ENCODE measurements at places on chromosomes 6 and 20. TPM values are rescaled to one million over a fixed set of nuclear protein-coding genes. Genes with fewer than 3 reads are reported as not detected.

DNA sequence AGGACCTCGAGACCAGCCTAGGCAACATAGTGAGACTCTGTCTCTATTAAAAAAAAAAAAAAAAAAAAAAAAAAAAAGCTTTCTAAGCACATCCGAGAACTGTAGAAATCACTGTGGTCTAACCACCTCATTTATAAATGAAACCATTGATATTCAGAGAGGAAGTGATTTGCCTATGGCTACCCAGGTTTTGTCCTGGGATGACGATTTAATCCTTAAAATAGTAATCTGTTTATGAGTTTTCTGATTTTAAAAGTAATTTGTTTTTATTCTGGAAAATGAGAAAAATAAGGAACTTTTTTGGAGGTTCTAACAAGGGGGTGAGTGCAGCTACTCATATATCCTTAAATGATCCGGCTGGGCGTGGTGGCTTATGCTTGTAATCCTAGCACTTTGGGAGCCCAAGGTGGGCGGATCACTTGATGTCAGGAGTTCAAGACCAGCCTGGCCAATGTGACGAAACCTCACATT lies 6.5 kb upstream of the BTN3A2 start:
- DNase-seq, result no peak

DNA sequence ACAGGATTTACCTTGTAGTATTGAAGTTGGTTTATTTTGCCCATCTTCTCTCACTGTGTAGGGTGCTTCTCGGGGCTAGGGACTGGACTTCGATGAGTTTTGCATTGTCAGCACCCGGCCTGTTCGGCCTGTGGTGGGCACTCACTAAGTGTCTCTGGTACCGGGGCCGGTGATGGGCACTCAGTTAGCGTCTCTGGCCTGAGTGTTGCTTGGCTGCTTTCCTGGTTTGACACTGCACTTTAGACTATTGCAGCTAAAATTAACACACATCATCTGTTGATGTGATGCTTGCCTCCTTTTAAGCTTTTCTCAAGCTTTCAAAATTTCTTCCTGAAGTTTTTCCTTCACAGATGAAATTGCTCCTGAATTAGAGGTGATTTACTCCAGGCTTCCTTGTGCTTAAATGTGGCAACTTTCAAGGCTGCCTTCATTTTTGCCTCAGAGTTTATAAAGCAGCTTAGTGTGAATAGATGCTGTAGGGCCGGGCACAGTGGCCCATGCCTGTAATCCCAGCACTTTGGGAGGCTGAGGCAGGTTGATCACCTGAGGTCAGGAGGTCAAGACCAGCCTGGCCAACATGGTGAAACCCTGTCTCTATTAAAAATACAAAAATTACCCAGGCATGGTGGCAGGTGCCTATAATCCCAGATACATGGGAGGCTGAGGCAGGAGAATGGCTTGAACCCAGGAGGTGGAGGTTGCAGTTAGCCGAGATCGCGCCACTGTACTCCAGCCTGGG lies 41.7 kb upstream of the TULP4 start:
- no peak for DNase-seq

DNA sequence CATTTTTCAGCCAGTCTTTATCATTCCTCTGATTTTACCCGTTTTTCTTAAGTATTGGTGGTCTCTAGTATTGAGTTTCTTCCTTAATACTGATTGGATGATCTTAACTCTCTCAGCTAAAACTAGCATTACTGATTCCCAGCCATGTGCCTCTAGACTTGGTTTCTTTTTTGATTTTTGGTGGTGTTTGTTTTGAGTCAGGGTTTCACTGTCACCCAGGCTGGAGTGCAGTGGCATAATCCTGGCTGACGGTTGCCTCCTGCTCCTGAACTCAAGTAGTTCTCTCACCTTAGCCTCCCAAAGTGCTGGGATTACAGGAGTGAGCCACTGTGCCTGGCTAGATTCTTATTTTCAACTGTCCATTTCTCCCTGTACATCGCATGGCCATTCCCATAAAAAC lies 24.9 kb downstream of the DPPA5 start:
- no peak for DNase-seq

GRCh38 chr6:118586746-118587485 lies 38.8 kb downstream of the PLN start:
- no peak for DNase-seq

DNA sequence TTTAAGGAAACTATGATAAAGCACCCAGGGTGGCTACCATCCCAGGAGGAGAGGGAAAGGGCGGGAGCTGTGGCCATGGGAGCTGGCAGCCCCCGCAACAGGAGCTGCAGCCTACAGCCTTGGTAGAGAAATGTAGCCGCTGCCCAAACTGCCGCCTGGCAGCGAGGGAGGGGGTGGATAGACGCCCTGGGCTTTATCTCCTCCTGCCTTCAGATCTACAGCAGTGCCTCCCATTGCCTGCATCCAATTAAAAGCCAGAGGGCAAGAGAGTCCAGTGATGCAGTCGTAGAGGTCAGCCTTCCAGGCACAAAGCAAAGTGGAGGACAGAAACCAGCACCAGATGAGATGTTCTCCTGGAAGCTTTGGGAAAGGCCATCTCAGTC lies 35.0 kb upstream of the ZFAND3 start:
- DNase-seq, result no peak

GRCh38 chr6:144778773-144779492 lies 493.8 kb downstream of the UTRN start:
- DNase-seq, result no peak

DNA sequence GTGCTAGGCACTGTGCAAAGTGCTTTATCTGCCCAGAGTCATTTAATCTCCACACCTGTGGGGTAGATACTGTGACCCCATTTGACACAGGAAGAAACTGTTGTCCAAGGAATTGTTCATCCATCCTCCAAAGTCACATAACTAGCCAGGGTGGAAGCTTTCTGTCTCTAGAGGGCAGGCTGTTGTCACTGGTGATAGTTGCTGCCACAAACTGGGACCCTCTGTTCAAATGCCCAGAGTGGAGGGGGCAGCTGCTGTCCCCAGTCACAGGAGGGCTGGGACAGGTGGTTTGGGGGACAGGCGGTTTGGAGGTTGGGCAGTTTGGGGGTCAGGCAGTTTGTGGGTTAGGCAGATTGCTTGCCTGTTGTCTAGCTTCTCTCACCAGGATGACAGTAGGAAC lies 16.1 kb upstream of the TMEM242 start:
- DNase-seq, result no peak

- DNase-seq, result no peak
These were observed 103.4 kb upstream of the FRMD1 start for GRCh38 chr6:168182366-168182765.

- DNase-seq, result no peak
These were observed 1.4 kb upstream of the MICAL1 start for GRCh38 chr6:109456710-109457561.

DNA sequence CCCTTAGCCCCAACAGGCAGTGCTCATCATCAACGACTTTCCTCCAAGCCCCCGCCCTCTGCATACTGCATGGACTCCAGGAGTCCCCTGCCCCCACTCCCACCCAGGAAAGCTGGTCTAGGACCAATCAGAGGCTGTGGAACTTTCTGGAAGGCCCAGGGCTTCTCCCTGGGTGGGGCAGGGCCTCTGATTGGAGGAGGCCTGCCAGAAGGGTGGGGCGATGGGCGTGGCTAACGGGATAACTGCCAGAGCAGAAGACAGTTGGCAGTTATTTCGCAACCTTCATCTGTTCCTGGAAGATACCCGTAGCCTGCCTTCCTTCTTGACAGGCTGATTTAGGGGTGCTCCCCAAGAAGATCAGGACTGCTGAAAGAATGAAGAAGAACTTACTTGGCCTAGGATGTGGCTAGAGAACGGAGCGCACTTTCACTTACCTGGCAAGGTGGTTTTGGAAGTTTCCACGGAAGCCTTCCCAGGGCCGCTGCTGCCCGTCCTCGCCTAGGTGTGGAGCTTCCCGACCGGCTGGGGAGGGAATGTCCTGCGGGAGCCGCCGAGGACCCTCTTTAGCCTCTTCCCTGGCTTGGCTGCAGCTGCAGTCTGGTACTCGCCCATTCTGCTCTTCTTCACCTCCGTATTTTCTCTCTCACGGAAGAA lies 209.0 kb downstream of the LRFN2 start:
- DNase-seq, result no peak

DNA sequence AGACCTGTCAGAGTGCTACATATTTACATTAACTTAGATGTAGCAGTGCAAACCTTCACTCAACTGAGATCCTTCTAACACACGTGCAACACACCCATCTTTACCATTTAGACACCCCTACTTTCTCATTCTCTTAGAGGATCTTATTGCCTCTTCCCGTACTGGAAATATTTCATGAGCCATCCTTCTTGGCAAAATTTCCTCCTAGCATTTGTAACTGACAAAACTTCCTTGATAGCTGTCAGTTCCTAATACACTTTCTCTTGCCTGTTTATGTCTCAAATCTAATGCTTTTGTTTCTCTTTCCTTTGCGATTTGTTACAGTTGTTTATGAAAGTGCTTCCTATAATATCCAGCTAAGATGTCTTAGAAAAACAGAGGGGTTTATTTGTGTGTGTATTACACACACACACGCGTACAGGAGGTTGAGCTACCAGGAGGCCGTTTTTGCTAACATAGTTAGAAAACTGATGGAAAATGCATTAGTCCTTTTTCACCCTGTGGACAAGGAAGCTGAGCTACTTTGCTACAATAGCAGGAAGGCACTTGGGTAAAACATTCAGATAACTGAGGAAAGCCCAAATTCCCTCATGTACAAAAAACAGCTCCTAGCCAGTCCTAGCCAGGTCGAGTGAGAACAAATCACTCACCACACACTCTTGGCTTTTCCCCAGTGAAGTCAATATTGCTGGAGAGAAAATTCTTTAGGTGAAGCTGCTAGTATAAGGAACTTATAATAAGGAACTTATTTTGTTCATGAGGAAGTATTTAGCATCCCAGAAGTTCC lies 153.6 kb downstream of the NFATC2 start:
- DNase-seq, result no peak

DNA sequence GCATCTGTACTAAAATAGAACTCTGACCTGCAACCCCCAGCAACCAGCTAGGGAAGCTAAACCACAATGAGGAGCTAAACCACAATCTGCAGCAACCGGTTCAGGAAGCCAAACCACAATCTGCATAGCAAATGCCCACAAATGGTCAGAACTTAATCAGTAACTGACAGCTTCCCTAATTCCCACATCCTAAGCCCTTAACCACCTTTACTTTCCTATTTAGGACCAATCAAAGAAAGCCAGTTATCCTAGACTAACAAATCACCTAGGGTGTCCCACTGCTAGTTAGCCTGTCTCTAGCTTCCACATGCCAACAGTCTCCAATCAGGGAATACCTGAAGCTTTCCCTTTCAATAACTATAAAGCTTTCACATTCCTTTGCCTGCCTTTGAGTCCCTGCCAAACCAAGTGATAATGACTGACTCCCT lies 424.6 kb upstream of the PTCHD4 start:
- no peak for DNase-seq

- no peak for DNase-seq
These were observed 49.9 kb upstream of the CCDC167 start for GRCh38 chr6:37549558-37549957.

DNA sequence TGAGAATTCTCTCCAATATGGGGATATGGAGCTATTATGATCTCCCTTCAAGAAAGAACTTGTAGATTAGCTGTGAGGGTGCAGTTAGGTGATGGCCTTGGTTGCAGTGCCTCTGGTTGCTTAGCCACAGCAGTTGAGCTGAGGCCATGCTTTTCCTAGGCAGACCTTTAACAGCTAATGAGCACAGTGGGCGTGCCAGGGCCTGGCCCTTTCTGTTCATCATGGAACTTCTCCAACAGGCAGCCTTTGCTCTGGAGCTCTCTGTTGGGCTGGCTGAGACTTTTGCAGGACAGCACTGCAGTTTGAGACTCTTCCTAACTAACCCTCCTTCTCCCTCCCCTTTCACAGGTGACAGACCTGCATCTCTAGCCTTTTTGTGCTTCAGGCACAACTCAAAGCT lies 39.7 kb upstream of the TMEM170B start:
- DNase-seq, result no peak

Gene CAGE1
- total RNA-seq, result 0.09 TPM

Gene C20orf202
- total RNA-seq, result not detected

Gene BAG2
- total RNA-seq, result 1.1 TPM

Gene GABBR1
- total RNA-seq, result 10.1 TPM

Gene PXDC1
- total RNA-seq, result 12.1 TPM

Gene GFRA4
- total RNA-seq, result not detected

Gene TCF15
- not detected for total RNA-seq

Gene SEMG1
- total RNA-seq, result not detected

Gene CLDN20
- total RNA-seq, result not detected

Gene TNFAIP3
- 21.7 TPM for total RNA-seq

Gene PTCRA
- not detected for total RNA-seq

Gene HRH3
- not detected for total RNA-seq

Gene DOP1A
- 19.0 TPM for total RNA-seq

Gene KCNB1
- 3.6 TPM for total RNA-seq

Gene DNAH8
- total RNA-seq, result under 0.01 TPM

Gene BPI
- not detected for total RNA-seq
